ENCODE measurements at places on chromosomes 1 and 21.

- DNase-seq, result peak; percentile 97
Measured at GRCh38 chr1:37946703-37947360, at the start of gene INPP5B. Gene INPP5B (minus strand): TSS chr1:37947053. CDS start chr1:37946308, 745 bp downstream.

DNA sequence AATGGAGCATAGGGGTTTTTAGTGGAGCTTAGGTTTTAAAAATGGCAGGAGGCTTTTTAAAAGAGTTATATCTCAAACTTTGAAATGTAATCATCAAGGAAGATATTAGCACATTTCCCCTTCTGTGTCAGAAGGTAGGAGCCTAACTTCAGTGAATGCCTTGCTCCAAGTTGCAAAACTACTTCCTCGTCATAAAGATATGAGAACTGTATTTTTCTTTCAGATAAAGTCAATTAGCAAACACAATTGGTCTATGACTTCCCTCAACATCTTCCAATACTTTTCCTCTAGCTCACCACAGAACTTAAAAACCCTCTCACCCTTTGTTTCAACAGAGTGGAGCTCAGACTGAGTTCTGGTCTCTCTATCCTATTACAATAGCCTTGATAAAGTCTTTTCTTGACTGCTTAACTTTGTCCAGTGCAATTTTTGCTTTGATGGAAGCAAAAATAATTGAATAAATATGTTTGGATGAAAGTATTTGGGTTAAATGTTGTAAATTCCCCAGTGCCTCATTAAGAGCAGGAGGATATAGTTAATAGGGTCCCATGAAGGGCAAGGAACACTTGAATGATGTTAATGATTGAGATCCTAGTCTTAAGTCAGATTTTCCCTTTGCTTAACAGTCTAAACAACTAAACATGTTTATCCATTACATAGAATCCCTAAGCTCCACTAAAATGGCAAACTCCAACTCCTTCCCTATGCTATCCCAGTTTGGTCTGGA is 58.9 kb downstream of the TNFSF18 start:
- DNase-seq, result no peak

DNA sequence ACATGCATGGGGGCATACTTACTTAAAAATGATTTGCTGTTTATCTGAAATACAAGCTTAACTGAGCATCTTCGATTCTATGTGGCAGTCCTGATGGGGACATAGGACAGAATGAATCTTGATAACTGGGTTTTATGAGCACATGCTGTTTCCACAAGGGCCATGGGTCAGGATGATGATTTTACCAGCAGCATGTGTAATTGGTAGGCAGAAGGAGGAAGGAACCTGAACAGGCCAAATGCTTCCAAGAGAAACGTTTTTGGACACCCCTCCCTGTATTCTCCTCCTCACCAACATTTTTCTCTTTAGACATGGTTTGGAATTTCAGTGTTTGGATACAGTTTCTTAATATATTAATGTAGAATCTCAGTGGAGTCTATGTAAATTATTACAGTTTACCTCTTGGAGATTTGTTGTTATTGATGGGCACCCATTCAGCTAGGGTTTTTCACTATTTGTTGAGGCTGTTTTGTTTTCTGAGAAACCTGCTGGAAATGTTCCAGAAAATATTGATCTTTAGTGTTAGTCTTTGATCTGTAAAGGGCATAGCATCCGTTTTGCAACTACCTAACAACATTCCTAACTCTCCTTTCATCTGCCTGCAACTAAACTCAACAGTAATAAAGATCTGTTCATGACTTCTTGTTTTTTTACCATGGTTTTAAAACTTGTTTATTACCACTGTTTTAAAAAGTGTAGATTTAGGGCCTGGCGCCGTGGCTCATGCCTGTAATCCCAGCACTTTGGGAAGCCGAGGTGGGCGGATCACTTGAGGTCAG is 42.0 kb downstream of the TBCE start:
- DNase-seq, result no peak

DNA sequence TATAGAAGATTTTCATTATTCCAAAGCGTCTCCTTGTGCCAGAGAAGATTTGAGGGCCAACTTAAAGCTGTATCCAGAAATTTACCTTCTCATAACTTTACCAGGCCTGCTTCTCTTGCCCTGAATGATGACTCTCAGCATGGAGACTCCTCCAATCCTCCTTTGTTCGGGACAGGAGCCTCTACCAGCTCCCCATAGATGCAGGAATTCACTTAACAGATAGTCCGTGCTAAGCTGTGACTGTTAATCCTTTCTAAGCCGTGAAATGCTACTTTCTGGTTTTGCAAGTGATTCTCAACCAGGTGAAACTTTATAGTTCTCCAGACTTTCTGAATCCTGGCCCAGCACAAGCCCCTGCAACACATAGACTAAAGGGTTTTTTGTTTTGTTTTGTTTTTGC is 31.8 kb upstream of the KCND3 start:
- no peak for DNase-seq

DNA sequence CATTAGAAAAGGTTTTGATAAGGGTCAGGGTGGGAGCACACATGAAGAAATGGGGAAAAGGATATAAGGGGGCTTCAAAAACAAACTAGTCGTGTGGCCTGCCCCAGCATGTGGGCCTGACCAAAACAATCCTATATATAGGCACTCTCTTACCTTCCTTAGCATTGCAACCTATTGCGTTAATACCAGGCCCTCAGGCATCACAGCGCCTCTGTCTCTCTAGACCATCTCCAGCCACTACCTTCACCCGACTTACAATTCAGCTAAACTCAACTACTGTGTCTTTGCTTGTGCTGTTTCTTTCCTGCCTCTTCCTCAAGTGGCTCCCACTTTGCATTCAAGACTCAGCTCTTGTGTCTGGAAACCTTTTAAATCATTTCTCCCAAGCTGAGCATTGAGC is 47.0 kb upstream of the GJA5 start:
- DNase-seq, result no peak

- DNase-seq, result peak; percentile 98
Measured at GRCh38 chr1:156489166-156489934, 11.2 kb downstream of the MEF2D start.

GRCh38 chr1:202505356-202505755 is 156.9 kb downstream of the PPP1R12B start:
- no peak for DNase-seq

GRCh38 chr1:84224905-84225304 is 76.6 kb upstream of the SAMD13 start:
- DNase-seq, result no peak

All from D721Med (cell line).